ENCODE measurements at places on chromosomes 12 and 14.

DNA sequence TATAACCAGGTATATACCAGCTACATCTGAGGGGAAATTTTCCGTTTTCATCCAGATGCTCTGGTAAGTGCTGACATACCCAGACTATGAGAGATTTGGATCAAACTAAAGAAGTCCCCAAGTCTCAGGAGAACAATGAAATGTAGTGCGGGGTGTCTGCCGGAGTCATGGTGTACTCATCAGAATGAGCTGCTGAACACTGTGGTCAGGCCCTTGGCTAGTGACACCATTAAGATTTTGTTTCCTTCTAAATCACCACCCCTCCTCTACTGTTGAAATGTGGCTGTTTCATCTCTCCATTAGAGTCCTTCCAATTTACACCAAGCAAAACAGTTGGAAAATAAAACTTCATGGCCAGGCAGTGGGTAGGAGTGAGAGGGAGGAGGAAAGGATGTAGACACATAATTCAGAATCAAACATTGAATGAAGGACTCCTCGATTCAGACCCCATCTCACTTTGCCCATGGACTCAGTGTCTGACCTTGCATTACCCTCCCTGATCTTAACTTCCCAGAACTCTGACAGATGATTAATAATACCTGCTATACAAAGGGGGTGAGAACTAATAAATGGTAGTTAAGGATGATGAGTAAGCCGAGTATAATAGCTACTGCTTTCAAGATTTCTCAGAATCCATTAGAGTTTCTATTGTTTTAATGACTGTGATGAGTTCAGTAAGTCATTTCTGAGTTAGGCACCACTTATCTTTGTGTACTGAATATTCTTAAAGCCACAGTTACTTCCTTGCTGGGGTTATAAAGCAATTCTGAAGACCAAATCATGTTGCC lies 127.4 kb downstream of the CRADD start:
- DNase-seq, result no peak

- no peak for DNase-seq
Observed at GRCh38 chr12:64097366-64098105, 124.6 kb downstream of the KICS2 start.

GRCh38 chr12:100574187-100575074 lies 947 bp downstream of the GAS2L3 start:
- no peak for DNase-seq

- DNase-seq, result no peak
Observed at GRCh38 chr12:123064885-123065619, 84.6 kb downstream of the ARL6IP4 start.

DNA sequence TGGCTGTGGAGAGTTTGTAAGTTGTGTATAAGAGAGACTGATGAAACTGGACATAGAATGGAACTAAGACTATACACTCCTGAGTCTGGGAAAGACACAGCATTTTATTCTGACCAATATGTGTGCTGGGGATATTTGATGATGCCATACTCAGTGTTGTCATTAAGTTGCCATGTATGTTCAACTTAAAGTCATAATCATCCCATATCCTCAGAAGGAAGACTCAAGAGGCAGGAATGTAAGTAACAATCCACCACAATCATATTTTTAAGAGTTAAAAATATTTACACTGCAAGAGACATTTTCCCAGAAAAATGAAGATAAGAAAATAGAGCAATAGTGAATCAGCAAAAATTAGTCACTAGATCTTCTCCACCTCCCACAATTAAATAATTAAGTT lies 120.1 kb downstream of the MDGA2 start:
- DNase-seq, result no peak

GRCh38 chr12:3161861-3162260 lies 84.7 kb downstream of the TSPAN9 start:
- no peak for DNase-seq

- no peak for DNase-seq
Observed at GRCh38 chr12:120801146-120801545, 75.5 kb downstream of the ACADS start.

GRCh38 chr12:55845361-55845760 lies 2.6 kb upstream of the MMP19 start:
- no peak for DNase-seq

GRCh38 chr14:30748343-30748742 lies 126.0 kb upstream of the COCH start:
- DNase-seq, result no peak

GRCh38 chr12:122681814-122682213 lies 21.3 kb downstream of the HCAR2 start:
- DNase-seq, result no peak

DNA sequence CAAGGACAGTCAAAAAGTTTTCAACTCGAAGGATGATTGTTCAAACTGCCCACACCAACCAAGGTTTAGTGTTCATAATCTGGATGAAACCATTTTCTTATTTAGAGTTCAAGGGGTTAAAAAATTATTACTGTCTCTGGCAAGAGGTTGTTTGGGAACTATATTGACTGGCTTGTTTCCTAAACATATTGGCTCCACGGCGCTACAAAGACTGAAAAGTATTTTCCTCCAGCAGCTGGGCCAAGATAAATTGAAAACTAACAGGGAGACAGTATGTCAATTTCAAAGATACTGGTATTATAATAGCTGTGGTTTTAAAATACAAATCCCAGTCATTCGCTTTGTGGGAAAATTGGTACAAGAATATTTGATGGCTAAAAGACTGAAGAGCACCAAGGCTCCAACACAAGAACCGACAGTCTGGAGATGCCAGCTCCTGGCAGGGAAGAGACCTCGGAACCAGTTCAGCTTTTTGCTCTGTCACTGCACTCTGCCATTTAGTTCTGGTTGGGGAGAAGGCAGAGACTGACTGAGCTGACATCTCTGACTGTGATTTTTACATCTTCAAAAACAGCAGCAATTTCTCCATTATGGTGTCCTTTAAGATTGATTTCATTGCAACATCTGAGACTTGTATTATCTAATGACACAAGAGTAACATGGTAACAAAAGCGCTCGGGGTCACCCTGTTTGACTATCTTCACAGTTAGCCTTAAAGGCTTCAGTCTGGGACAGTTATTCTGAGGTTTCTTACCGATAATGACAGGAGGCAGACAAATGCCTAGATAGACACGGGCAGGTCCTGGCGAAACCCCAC lies 62.0 kb downstream of the ST8SIA1 start:
- DNase-seq, result no peak

DNA sequence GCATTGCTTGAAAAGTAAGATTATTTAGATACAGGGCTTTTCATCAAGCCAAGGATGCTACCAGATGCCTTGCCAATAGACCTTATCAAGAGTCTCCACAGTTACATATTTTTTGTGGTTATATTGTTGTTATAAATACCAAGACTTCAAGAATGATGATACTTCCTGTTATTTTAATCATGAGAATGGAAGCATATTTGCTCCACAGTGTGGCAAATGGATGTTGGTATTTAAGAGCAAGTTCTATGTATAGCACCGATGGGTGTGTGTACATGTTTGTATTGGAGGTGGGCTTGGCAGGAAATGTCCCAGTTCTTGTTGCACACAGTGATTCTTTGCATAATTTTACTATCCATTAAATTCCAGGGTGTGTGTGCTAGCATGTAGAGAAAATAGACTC lies 4.4 kb upstream of the NID2 start:
- DNase-seq, result no peak

DNA sequence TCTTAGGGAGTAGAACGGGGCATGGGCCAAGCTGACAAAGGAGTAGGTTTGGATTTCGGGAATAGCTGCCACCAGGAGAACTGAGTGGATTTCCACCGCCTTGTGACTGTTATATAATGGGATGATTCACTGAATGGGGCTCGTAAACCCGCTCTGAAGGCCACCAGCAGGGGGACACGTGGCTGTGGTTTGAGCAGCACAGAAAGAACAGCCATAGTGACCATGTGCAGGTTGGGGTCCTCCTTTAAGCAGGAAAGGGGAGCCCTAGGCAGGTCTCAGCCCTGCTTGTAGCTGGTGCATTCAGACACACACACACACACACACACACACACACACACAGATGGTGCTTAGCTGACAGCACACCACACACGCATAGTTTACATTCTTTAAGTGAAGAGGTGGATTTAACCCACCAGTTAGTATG lies 8.6 kb upstream of the ASB2 start:
- no peak for DNase-seq

GRCh38 chr12:65935906-65936901 lies 111.9 kb downstream of the HMGA2 start:
- DNase-seq, result no peak

GRCh38 chr14:54132496-54132895 lies 175.9 kb upstream of the BMP4 start:
- no peak for DNase-seq

DNA sequence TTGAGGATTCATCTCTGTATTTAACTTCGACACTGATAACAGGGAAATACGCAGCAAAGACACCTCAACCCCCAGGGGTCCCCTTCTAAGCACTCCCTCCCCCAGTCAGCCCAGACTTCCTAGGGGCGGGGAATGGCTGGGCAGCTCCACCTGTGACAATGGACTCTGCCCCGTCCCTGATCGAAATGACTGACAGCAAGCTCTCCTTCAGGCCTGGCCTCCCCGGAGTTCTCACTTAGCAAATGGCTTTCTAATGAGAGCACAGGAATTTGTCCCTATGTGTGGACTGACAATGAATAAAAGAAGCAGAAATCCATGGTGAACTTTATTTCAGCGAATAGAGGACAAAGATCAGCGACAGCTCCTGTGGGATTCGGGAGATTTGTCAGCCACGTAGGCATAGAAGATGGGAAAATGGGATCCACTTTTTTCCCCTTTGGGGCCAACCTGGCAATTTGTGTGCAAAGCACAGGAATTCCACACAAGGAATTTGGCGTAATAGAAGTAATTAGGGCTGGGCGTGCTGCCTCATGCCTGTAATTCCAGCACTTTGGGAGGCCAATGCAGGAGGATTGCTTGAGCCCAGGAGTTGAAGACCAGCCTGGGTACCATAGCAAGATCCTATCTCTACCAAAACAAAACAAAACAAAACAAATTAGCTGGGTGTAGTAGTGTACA lies 63.8 kb downstream of the TNFAIP2 start:
- no peak for DNase-seq

GRCh38 chr12:123846340-123846739 lies 84.2 kb downstream of the DNAH10 start:
- DNase-seq, result no peak

- DNase-seq, result no peak
Observed at GRCh38 chr12:12350868-12351463, 924 bp upstream of the MANSC1 start.

GRCh38 chr12:72836194-72836593 lies 564.0 kb downstream of the TRHDE start:
- no peak for DNase-seq

DNA sequence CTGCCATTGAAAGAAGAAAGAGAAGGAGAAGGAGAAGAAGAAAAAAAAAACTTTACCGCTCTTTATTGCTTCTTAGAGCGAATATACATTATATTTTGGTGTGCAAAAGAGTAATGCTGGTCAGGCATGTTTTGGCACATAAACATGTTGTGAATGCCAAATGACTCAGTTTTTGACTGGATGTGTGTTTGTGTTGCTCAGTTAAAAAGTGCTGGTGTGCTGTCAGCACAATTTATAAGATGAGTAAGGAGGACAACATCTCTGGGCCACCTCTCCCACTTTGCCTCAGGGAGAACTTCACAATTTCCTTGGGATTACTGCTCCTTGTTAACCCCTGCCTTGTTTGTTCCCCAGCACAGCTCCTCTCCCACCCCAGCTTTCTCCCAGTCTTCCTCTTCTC lies 584.8 kb downstream of the ETNK1 start:
- no peak for DNase-seq

- no peak for DNase-seq
Observed at GRCh38 chr12:6201213-6201608, 1.0 kb downstream of the CD9 start.

DNA sequence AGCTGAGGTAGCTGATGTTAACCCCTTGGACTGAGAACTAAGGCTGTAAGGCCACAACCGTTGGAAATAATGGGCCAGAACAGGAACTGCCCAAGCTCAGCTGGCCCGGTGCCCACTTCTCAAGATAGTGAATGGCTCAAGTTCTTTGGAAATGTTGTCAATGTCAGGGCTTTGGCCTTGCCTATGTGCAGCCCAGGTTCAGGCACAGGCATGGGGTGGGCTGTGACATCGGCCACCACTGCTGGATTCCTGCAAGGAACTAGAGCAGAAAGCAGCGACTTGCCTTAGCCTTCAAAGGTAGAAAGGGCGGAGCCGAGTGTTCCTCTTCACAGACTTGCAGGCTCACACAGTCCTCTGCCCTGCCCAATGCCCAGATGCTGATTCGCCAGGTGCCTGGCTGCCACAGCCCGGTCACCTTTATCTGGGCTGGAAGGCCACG lies 291.2 kb downstream of the ZFP36L1 start:
- no peak for DNase-seq

DNA sequence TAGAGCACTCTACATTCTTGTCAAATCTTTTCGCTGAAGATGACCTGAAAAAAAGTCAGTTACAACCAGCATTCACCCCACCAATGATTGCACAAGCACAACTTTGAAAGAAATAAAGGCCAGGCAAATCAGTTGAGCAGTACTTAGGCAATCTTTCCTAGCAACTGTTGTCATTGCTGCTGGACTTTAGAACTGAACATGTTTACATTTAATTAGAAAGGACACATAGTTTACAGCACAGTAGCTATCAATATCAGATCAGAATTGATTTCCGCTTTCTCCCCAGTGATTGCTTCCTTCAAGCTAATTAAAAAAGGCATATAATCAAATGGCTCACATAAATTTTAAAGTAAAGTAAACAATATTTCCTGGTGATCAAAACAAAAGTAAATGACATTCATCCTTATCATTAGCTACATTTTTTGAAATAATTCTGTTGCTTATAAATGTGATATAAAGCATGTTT lies 128.4 kb downstream of the FOXA1 start:
- no peak for DNase-seq

- DNase-seq, result no peak
Observed at GRCh38 chr12:27436029-27436428, 10.5 kb upstream of the SMCO2 start.

DNA sequence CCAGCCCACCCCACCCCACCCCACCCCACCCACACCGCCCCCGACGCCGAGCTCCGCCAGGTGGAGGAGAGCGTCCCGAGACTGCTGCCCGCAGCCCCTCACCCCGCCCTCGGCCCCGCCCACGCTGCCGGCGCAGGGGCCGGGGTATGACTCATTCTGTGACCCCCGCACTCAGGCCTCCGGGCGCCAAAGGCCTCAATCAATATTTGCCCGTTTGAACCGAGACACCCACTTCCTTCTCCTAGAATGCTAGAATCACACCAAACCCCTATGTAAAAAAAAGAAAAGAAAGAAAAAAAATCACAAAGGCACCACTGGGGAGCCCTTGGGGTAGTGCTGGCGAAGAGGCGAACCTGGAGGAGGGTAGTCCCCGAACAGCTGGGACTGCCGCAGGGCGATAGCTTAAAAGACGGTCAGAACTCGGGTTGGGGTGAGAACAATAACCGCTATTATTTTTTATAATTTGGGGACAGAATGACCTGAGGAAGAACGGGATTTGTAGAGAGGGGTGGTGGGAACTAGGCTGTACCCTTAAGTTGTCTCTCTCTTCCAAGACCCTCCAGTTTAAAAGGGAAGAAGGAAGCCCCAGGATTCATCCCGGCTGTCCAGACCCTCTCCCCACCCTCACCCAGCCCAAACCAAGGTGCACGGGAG lies 894 bp downstream of the KRT8 start:
- DNase-seq, result no peak

GRCh38 chr12:3598896-3599860 lies 108.2 kb downstream of the PRMT8 start:
- DNase-seq, result no peak
